ENCODE measurements at places on chromosomes 6 and 20.

GRCh38 chr6:27311806-27312145 lies 297 bp downstream of the POM121L2 start:
- DNase-seq = no peak

DNA sequence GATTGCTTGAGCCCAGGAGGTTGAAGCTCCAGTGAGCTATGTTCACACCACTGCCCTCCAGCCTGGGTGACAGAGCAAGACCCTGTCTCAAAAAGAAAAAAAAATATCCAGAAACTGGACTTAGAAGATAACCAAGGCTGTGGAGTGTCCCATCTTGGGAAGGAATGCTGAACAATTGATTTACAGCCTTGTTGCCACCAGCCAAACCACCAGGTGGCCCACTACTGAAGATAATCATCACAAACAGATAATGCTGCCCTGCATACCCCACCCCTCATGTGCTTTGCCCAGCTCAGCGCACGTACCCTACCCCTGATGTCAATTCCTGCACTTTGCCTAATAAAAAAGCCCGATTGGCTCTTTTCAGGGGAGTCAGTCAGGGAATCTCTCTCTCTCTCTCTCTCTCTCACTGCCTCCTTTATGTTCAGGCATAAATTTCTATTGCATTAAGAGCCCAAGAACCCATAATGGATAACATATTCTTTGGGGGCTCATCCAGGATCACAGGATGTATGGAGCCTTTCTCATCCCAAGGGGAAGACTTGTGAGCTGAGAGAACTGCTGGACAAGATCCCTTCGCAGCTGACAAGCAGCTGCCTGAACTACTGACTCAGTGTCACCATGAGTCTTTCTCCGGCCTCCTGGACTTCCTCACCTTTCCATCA lies 166.4 kb downstream of the CD24 start:
- DNase-seq = no peak

- no peak for DNase-seq
Observed at GRCh38 chr6:71887006-71887743, 825 bp downstream of the RIMS1 start.

DNA sequence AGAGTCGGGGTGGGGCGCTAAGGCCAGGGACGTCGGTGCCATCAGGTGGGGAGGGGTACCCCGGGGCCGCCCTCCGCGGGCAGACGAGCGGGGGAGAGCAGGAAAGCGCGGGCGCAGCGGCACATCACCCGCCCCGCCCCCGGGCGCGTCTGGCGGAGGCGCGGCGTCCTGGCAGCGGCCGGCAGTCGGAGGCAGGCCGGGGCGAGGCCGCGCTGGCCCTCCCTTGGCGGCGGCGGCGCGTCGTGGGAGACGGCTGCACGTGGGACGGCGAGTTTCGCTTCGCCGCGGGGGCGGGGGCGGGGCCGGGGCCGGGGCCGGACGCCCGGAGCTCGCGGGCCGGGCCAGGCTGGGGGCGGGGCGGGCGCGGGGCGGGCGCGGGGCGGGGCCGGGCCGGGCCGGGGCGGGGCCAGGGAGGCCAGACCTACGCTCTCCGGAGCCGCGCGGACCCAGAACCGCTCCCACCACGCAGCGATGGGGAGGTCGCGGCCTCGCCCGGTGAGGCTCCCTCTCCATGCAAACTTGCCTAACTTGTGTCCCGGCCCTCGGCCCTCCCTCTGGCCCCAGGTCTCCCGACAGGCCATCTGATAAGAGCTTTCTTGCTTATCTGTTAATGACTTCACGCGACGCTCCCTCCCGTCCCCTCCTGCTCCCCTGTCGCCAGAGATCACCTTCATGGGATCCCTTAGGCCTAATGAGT lies 12.5 kb downstream of the ITPR3 start:
- DNase-seq = peak; percentile 38

GRCh38 chr6:69980624-69981023 lies 114.3 kb downstream of the COL19A1 start:
- DNase-seq = no peak

- DNase-seq = no peak
Observed at GRCh38 chr6:118895261-118895560, 1.3 kb downstream of the ASF1A start.

- no peak for DNase-seq
Observed at GRCh38 chr20:43870484-43870883, 44.2 kb upstream of the TOX2 start.

- no peak for DNase-seq
Observed at GRCh38 chr6:157386023-157386422, 5.0 kb downstream of the ZDHHC14 start.

DNA sequence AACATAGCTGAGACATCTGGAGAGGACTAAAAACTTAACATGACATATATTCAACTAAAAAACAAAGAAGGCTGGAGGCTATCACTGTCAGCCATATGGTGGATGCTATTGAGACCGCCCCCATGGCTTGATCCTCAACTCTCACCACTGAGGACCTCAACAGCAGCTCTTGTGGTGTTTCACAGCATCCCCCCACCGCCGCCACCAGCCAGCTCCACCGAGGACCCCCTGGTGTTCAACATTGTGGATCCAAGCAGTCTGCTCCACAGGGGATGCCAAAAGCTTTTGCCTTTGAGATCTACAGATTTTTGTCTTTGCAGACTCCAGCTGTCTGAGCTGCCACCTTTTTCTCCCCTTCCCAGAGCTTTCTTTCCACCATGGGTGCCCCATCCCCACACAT lies 64.6 kb downstream of the NUS1 start:
- no peak for DNase-seq

- no peak for DNase-seq
Observed at GRCh38 chr6:85126485-85127167, 323.3 kb upstream of the NT5E start.

GRCh38 chr6:147220345-147220744 lies 16.1 kb downstream of the STXBP5 start:
- DNase-seq = no peak

GRCh38 chr20:45626540-45626939 lies 3.0 kb upstream of the WFDC10A start:
- DNase-seq = no peak

- DNase-seq = no peak
Observed at GRCh38 chr6:160714731-160715316, 12.8 kb downstream of the PLG start.

DNA sequence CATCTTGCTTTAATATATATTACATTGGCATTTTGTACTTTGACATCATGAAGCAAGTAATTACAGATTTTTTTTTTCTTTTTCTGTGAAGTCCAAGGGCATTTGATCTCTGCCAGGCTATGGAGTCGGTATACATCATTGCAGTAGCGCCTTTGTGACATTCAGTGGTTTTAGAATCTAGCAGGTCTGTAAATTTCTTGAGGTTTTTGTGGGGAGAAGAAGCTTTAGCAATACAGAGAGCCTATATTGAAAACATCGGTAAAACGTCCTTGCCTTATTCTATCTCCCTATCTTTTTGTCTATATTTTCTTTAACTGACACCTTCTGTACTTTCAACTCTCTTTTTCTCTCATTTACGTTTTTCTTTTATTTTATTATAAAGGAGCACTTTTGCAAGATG lies 47.2 kb downstream of the DUSP22 start:
- DNase-seq = no peak

GRCh38 chr6:112800439-112800838 lies 453.3 kb downstream of the RFPL4B start:
- DNase-seq = no peak

GRCh38 chr6:135464634-135465033 lies 32.9 kb downstream of the AHI1 start:
- DNase-seq = no peak

DNA sequence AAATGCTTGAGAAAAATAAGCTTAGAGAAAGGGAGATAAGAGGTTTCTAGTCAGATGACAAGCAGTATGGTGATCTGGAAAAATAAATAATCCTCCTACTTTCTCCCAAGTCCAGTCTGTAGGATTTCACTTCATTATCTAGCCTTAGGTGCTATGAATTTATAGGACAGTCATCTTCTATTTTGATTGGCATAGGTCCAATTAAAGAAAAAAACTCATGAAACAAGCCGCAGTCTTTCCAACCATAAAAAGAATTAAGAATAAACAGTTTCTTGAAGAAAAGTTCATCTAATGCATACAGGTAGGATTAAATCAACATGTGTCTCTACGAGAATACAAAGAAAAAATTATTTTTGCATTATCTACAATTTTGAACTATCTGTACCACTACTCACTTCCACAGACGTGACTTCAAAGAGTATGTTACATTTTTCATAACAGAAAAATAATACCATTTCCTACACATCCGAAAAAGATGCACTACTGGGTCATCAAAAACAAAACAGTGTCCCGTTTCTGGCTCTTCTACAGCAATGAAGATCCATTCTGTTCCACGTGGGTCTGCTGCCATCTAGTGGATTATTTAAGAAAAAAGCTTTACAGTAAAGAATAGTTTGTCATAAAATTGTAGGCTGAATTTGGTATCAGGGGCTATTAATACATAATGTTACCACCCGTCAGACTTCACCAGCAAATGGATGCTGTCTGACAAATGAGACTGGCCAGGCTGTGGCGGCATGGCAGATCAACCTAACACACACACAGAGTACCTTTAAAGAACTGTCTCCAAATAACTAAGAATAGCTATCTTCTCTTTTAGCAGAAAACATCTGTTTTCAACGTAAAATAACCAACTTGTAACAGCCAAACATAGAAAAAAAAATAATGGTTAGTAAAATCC lies 28.9 kb downstream of the STX7 start:
- DNase-seq = peak; percentile 61

DNA sequence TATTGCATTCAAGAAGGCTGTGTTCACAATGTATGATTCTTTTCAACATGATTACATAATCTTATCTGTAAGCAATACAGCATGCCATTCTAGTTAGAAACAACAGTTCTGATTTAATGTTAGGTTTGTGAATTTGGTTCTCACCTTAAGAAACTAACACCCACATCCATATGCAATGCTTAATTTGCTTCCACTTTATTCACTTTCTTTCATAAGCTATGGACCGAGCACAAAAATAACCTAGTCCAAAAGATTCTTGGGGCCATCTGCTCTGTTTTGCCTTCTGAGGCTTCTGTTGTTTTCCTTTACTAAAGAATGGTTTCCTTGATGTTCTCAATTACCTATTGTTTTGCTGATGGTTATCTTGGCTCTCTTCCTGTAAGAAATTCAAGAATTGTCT lies 258.2 kb downstream of the EYS start:
- DNase-seq = no peak

GRCh38 chr6:13261464-13261994 lies 66.8 kb downstream of the TBC1D7 start:
- no peak for DNase-seq

GRCh38 chr20:10747019-10747418 lies 73.2 kb upstream of the JAG1 start:
- no peak for DNase-seq

GRCh38 chr6:105769987-105770386 lies 316.1 kb upstream of the PRDM1 start:
- no peak for DNase-seq

DNA sequence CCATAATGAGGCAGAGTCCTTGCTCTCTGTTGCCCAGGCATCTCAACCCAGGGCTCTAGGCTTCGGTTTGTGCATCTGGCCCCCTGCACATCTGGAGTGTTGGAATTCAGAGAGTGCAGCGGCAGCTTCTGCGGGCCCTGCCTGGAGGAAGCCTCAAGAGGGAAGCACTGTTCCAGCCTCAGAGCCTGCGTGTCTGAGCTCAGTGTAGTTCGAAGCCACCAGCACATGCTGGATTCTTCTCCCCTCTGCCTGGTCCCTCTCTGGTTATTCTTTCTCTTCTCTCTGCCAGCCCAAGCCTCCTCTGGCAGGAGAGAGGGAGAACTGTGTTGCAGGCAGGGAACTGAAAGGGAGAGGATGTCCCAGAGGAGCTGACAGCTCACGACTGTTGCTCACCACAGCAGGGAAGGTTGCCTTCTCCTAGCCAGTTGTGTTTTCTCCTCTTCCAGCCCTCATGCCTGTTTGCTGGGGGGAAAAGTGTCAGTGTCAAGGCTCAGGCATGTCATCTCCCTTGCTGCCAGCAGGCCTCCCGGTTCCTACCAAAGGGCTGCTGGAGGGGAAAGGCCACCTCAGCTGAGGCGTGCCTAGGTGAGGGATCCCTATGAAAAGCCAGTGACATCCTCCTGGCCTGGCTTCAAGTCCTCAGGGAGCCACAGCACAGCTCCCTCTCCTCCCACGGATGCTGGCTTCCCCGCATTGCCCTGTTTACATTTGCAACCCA lies 126.0 kb upstream of the LRFN2 start:
- no peak for DNase-seq

- no peak for DNase-seq
Observed at GRCh38 chr6:93079061-93079460, 340.3 kb downstream of the EPHA7 start.

DNA sequence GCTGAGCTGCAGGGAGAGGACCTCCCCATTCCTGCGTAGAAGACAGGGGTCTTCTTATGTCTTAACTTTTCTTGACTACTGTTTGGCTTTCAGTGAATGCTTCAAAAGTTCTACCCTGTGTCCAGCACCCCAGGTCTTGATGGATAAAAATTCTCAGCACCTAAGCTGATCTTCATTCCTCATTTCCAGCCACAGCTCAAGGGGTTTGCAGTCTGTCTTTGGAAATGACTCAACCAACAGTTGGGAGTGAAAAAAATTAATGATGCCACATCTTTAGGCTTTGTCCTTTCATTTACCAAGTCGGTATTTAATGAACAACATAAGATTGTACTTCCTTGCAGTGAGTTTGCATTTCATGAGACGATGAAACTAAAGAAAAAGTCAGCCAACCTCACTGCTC lies 40.3 kb downstream of the PRDM1 start:
- DNase-seq = no peak

- DNase-seq = no peak
Observed at GRCh38 chr20:55830121-55830827, 175.0 kb downstream of the CBLN4 start.

DNA sequence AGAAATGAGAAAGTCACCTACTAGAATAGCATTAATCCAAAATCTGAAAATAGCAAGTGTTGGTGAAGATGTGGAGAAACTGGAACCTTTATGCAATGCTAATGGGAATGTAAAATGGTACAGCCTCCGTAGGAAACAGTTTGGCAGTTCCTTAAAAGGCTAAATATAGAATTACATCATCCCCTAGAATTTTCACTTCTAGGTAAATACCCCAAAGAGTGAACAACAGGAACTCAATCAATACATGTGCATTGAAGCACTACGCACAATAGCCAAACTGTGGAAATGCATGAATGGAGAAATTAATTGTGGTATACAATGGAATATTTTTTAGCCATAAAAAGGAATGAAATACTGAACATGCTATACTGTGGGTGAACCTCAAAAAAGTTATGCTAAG lies 982.0 kb upstream of the FLRT3 start:
- DNase-seq = no peak

DNA sequence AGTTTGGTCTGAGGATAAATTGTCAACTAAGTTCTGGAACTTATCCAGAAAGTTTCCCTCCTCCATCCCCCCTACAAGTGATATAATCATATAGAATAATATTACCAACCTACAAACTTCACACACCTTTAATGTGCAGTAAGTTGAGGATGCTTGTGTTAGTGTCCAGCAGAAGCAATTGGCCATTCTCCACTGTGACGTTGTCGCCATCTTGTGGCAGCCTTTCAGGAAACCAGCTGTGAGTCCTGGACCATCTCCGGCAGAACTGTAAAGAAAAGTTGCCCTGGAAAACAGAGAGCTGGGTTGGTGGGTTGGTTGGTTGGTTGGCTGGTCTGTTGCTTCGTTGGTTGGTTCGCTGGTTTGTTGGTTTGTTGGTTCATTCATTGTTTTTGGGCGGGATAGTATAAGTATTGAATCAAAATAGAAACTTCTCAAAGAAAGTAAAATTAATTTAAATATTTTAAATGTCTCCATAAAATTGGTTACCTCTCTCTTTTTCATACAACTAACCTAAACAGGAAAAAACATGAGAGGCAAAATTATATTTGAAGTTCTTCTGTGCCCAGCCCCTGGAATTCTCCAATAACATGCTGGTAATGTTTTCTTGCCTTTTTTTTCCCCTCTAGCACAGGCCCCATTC lies 127.5 kb downstream of the PKHD1 start:
- peak; percentile 9 for DNase-seq

- DNase-seq = no peak
Observed at GRCh38 chr20:43554369-43554768, 4.5 kb upstream of the SGK2 start.
